ENCODE measurements at places on chromosomes 12 and 14.

- no peak for DNase-seq
These were observed 28.6 kb downstream of the CMKLR1 start for GRCh38 chr12:108310489-108310888.

DNA sequence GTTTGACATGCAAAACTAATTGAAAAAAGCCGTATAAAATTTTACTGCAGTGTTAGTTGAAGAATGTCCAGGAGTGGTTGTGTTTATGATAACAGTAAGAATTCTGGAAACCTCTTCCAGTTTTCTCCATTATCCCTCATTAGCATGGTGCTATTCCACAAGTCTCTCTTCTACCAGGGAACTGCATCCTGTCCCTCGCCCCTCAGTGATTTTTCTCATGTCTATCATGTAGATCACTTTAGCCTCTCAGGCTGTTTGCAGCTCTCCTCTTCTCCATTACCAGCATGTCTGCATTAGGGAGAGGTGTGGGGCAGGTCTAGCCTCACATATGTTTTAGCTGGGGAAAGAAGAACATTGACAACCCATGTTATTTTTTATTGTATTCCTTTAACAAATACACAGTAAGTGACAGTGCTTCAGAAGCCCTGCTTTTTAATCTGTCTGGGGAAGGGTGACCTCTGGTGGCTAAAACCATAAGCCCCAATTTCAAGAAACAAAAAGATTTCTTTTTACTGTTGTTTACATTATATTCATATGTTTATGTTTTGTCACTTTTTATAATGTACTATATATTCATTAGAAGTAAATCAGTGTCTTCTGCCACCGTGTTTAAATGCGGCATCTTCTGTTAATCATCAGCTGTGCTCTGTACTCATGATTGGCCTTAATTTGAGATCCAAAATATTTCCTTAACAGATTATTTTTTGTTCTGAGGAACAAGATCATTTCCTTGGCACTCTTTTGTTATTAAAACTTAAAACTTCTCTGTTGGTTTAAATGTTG lies 70.7 kb downstream of the RASSF8 start:
- peak; percentile 20 for DNase-seq

GRCh38 chr14:98382662-98383061 lies 889.3 kb downstream of the BCL11B start:
- no peak for DNase-seq

GRCh38 chr12:92955997-92956663 lies 27.0 kb upstream of the EEA1 start:
- no peak for DNase-seq

- DNase-seq = no peak
These were observed 29.2 kb downstream of the DYRK4 start for GRCh38 chr12:4591180-4591687.

DNA sequence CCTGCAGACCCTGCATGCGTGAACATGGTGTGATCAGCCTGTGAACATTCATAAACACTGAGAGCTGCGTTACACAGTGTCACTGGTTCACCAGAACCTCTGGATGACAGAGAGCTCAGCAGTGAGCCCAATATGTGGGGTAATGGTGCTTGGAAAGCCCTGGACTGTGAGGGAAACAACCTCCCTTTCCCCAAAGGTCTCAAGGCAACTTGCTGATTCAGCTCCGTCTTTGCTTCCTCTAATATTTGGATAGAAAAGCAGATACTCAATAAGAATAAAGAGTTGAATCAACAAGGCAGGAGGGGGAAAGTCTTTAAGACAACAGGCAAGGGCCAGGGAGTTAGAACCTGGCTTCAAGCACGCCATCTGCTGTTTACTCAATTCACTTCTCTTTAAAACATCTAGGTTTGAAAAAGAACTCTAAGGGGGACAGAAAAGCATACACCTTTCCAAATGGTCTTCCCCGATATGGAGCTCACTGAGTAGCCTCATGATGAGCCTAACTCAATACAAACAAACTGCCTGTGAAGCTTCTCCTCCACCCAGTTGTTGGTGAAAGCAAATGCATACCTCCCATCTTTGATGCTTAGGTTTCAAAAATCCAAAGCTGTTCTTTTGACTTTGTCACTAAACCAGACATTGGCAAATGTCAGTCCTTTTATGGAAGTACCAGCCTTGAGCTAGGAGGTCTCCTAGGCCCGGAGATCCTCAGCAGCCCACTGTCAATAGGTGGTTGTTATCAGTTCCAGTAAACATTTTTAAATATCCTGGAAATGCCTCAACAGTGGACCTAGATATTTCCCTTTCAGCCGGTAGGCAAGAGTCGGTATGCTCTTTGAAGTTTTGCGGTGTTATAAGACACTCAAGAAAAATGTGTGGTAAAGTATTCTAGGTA lies 76.1 kb downstream of the SAMD4A start:
- DNase-seq = peak; percentile 48

GRCh38 chr14:28831126-28831525 lies 64.5 kb downstream of the FOXG1 start:
- DNase-seq = no peak

GRCh38 chr12:121443193-121443870 lies 43.4 kb downstream of the RNF34 start:
- peak; percentile 66 for DNase-seq

DNA sequence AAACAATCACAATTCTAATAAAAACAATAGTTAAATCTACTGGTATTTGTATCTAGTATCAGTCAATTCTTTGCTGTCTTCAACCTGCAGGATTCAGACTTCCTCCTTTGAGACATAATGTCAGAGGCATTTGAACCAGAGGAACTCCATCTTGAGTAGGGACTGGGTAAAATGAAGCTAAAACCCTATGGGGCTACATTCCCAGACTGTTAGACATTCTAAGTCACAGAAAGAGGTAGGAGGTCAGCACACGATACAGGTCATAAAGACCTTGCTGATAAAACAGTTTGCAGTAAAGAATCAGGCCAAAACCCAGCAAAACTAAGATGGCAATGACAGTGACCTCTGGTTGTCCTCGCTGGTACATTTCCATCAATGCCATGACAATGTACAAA lies 48.2 kb upstream of the MAP3K9 start:
- DNase-seq = no peak

GRCh38 chr12:116697305-116697704 lies 40.6 kb downstream of the SPRING1 start:
- DNase-seq = no peak

- DNase-seq = no peak
These were observed 68.0 kb downstream of the WNK1 start for GRCh38 chr12:820336-820735.

GRCh38 chr14:91606851-91607250 lies 96.7 kb upstream of the PPP4R3A start:
- DNase-seq = no peak

DNA sequence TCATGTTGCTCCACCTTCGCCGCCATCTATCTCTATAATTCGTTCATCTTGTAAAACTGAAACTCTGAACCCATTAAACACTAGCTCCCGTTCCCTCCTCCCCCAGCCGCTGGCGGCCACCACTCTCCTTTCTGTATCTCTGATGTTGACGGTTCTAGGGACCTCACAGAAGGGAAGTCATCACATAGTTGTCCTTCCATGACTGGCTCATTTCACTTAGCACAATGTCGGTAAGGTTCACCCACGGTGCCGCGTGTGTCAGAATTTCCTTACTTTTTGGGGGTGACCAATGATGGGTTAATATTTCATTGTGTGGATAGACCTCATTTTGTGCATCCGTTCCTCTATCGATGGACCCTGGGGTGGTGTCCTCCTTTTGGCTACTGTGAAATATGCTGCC lies 2.0 kb upstream of the CACNA2D4 start:
- DNase-seq = no peak

GRCh38 chr14:49954171-49954631 lies 61.3 kb downstream of the ARF6 start:
- DNase-seq = no peak

GRCh38 chr14:49461529-49462401 lies 124.4 kb downstream of the RPS29 start:
- DNase-seq = peak; percentile 82

GRCh38 chr14:71645656-71646055 lies 286.6 kb upstream of the RGS6 start:
- no peak for DNase-seq

DNA sequence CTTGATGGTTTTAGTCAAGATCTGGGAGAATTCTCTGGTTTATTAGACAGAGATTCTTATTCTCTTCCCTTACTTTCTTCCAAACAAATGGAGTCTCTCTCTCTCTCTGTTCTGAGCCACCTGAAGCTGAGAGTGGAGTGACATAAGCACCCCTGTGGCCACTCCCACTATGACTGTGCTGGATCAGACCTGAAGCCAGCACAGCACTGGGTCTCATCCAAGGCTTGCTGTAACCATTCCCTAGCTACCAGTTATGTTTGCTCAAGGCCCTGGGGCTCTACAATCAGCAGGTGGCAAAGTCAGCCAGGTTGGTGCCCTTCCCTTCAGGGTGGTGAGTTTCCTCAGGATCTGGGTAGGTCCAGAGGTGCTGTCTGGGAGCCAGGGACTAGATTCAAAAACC lies 568.5 kb downstream of the AACS start:
- DNase-seq = no peak

DNA sequence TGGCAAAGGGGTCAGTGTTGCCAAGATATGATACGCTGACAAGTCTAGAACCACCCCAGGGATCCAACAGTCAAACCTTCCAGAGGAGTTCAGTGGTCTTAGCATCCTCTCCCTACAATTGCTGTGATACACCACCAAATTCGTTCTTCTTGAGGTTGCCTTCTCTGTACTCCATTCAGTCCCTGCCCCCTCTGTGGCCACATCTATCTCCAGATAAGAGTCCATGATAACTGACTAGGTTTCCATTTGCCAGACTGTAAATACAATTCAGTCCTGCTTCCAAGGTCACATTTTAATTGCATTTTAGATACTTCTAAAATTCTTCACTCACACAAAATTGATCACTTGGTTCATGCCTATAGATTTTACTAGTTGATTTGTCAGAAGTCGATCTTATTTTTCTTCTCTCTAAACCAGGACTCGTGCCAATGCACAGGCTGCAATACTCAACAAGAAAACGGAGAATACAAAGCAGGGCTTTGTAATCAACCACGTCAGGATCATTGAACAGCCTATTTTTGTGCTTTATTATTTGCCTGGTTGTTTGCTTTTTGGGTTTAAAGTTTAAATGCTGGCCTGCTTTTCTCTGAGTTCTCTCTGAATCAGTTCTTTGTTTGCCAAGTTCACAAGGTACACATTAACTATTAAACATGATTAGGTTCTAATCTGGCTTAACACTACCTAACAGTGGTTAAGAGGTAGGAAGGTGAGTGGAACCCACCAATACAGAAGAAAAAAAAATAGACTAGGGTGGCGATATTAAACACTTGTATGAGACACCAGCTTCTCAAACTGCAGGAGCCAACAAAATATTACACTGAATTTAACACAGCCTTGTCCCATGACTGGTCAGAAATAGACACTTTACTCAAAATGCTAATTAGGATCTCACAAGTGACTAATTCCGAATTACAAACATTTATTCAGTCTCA lies 5.3 kb upstream of the TSPAN8 start:
- DNase-seq = no peak

DNA sequence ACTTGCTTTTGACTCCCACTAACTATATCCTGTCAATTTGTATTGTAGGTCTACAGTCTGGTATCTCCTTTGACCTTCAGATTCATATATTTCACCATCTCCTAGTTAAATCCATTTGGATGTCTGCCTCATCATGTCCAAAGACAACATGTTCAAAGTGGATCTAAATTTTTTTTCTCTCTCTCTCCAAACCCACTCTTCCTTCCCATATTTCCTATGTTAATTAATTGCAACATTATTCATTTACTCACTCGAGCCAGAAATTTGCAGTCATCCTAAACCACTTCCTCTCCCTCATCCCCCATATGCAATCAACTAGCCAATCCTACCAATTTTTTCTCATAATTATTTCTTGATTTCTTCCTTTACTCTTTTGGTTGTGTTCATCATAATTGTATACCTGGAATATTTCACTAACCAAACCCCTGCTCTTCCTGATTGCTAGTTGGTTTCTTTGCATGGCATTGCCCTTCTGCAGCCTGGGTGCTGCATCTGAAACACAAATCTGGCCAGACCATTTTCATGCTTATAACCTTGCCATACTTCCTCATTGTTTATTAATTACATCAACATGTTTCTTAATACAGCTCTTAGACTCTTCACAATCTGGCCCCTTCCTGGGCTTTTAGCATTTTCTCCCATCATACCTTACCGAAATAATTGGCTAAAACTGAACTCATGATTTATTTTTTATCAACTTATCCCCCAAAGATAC lies 442.2 kb downstream of the ADAMTS20 start:
- DNase-seq = no peak

GRCh38 chr14:61153431-61153830 lies 127.7 kb downstream of the TMEM30B start:
- DNase-seq = no peak

DNA sequence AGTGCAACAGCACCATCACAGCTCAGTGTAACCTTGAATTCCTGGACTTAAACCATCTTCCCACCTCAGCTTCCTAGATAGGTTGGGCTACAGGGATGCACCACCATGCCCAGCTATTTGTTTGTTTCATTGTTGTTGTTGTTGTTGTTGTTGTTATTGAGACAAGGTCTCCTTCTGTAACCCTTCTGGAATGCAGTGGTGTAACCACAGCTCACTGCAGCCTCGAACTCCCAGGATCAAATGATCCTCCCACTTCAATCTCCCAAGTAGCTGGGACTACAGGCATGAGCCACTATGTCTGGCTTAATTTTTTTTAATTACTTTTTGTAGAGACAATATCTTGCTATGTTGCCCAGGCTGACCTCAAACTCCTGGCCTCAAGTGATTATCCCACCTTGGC lies 1.2 kb upstream of the NEMP1 start:
- no peak for DNase-seq

GRCh38 chr12:11174022-11174421 lies 3.0 kb downstream of the SMIM10L1 start:
- DNase-seq = no peak

GRCh38 chr14:70896981-70897380 lies 10.3 kb upstream of the PCNX1 start:
- DNase-seq = no peak

GRCh38 chr14:92501891-92502351 lies 11.7 kb upstream of the RIN3 start:
- no peak for DNase-seq

DNA sequence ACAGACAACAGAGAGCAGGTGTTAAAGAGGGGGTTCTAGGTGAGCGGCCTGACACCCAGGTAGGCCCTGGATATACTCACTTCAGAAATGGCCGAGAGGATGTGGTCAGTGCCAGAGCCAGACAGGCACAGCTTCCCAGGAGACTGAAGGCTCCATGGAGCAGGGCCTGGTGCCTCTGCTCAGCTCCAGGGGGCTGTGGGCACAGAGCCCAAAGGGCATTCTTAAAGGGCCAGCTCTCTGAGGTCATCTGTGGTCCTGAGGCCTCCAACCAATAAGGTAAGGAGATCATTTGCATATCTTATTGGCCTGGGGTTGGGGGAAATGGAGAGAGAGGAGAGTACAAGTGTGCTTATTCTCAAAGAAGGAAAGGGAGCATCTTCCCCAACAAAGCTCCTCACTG lies 9.7 kb upstream of the PCK2 start:
- no peak for DNase-seq

- no peak for DNase-seq
These were observed 50.9 kb downstream of the MVK start for GRCh38 chr12:109624467-109624866.

GRCh38 chr14:49218436-49219092 lies 367.6 kb downstream of the RPS29 start:
- no peak for DNase-seq

- no peak for DNase-seq
These were observed 15.2 kb upstream of the WNT5B start for GRCh38 chr12:1613860-1614259.
